ENCODE measurements at places on chromosomes 4 and X.
A peak's percentile ranks its signal among the peaks of the same experiment; 100 is the strongest.

GRCh38 chr4:2996415-2996814 is 33.0 kb downstream of the GRK4 start:
- DNase-seq: no peak

- DNase-seq: no peak
Observed at GRCh38 chrX:135973025-135973547, 702 bp downstream of the MMGT1 start.

- no peak for DNase-seq
Observed at GRCh38 chr4:186787536-186787935, 63.9 kb upstream of the FAT1 start.

DNA sequence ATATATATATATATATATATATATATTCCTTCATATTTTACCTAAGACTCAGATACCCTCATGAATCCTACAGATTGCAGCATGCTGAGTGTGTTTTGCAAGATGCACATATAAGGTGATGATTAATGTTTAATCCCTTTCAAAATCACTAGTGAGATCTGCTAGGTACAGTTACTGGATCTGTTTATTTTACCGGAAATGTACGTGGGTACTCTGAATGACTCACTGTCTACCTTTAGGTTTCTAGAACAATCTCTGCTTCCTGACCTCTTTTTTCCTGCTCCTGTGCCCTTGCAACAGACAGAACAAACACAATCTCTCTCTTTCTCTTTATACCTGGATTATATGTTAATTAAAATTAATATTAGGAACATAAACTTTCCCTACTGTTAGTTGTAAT is 379.6 kb downstream of the FAM133A start:
- DNase-seq: no peak

GRCh38 chr4:62806816-62807215 is 1602.4 kb downstream of the TECRL start:
- no peak for DNase-seq

DNA sequence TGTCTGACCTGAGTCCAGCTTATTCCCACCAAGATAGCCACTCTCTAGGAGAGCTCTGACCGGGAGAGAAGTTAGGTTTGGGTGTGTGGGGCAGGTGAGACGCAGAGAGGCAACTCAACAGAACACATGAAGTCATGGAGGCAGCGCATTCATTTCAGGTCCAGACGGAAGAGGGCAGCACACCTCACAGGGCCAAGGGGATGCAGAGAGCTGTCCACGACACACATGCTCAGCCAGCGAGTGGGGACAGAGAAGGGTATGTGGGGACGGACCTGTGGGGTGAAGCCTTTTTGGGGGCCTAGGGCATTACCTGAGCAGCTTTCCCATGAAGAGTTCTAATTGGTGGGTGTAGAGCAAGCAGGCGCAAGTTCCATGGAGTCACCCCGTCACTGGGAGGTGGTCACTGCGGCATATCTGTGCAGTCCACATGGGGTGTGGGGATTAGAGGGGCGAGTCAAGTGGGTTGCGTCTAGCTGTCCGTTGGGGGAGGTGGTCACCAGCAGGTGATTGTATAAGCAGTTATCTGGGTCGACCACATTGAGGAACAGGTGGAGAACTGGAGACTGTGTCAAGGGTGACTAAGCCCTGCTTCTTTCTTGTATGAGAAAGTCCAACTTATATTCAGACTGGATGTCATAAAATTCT is 24.3 kb upstream of the UXT start:
- DNase-seq: no peak

DNA sequence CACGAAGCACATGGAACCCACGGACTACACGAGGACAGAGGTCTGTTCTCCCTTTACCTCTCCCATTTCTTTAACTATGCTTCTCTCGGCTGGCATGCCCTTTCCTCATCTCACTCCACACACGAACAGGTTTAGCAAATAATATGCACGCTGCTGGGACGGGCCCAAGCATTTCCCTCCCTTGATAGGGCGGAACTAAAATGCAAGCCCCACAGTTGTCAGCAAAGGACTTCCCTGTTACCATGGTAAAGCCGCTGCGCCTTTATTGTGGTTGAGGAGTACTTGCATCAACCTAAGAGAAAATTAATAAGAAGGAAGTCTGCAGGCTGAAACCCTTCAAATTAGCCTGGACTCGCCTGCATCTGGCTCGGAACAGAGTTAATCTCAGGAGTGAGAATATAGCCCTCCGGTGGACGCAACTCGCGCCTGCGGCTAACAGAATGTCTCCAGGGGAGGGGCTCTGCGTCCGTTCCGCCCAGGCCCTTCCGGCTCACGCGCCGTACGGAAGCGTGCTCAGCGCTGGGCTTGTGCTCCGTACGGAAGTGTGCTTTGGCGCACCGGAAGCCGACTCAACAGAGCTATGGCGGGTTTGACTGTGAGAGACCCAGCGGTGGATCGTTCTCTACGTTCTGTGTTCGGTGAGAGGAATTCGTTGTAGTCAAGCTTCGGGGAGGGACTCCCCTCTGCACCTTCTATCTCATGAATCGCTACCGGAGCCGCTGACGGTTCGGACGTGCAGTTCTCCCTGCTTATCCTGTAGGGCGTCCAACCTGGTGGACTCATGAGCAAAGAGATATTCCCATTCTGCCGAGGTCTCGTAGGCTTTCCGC is at the start of gene CSTF2:
Gene CSTF2, plus strand, starts transcription at position 555 of the 830 bp plus-strand sequence. Its CDS starts 26 bp downstream, at position 581.
- peak; percentile 71 for DNase-seq

Measured in stimulated activated CD4-positive, alpha-beta T cell treated with anti-CD3 and anti-CD28 coated beads, Interleukin-4, amount 100 ng/mL, for 4 hours (primary cell).